ENCODE measurements at places on chromosomes 5 and 9. TPM values are rescaled to one million over a fixed set of nuclear protein-coding genes. Genes with fewer than 3 reads are reported as not detected.

KCNIP1 gene
- not detected for total RNA-seq

BRINP1 gene
- 23.3 TPM for total RNA-seq

NTRK2 gene
- 3.3 TPM for total RNA-seq

PCDHGA9 gene
- 6.2 TPM for total RNA-seq

Measured in osteoblast (primary cell).